ENCODE measurements at places on chromosomes 16 and 17.

- DNase-seq, result no peak
Observed at GRCh38 chr17:9185688-9186284, 164.5 kb downstream of the NTN1 start.

DNA sequence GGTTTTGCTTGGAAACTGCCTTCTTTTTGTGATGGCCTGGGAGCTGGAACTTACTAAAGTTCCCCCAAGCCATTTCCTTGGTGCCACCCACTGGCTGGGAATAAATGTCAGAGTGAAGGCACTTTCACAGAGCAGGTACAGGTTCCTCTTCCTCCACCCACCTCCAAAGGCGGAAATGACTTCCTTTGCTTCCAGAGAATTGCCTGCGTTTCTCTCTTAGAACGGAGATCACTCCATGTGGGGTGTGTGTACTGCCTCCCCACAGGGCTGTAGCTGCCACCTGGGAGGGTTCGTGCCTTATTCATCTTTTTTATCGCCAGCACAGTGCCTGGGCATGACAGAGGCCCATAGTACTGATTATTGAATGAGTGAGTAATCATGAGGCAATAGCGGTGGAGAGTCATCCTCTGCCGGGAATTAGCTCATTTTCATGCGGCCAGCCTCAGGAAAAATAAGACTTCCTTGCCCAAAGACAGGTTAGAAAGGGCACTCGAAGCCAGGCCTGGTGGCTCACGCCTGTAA is 32.2 kb upstream of the HAS3 start:
- DNase-seq, result no peak

DNA sequence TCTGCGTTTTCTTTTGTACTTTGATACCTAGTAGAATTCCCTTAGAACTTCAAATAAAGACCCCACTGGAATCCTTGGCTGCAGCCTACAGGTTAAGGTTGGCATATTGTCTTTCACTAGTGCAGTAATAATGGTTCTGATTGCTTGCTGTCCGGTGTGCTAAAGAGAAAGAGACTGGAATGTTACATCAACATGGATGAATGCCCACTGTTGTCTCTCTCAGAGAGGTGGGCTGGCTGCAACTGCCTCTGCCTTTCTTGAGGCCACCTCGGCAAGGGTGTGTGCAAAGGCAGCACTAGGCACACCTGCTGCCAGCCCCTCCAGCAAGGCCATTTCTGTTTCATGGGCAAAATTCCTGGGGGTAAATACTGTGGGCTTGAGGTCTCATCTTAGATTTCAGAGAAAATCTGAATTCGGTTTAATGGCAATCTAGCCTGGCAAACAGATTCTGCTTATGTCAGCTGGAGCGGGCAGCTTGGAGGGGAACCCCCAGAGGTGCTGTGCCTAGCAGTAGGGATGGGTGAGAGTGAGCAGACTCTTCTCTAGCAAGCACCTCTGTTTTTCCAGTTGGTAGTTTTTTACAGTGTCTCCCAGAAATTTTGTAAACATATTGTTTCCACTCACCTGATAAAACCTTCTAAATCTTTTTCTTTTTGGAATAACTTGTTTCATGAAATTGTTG is 54.0 kb downstream of the MRTFB start:
- no peak for DNase-seq

DNA sequence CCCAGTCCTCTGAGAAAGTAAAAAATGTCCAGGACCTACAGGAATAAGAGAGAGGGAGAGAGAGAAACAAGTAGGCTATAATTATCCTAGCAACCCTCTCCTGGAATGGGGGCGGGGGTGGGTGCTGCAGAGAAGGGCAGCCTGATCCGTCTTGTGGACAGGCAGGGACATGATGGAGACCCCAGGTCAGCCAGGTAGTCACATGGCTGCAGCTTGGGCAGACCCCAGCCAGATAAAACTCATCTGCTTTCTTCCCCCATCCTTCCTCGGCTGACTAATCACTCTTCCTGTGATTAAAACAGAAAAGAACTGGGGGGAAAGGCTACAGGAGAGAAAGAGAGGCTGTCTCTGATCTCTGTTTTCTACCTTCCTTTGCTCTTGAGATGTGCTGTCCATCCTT is 32.6 kb downstream of the COPZ2 start:
- no peak for DNase-seq
